Effector CD4-positive, alpha-beta T cell (primary cell): ENCODE measurements at places on chromosomes 11 and 22.
A peak's percentile ranks its signal among the peaks of the same experiment; 100 is the strongest.

DNA sequence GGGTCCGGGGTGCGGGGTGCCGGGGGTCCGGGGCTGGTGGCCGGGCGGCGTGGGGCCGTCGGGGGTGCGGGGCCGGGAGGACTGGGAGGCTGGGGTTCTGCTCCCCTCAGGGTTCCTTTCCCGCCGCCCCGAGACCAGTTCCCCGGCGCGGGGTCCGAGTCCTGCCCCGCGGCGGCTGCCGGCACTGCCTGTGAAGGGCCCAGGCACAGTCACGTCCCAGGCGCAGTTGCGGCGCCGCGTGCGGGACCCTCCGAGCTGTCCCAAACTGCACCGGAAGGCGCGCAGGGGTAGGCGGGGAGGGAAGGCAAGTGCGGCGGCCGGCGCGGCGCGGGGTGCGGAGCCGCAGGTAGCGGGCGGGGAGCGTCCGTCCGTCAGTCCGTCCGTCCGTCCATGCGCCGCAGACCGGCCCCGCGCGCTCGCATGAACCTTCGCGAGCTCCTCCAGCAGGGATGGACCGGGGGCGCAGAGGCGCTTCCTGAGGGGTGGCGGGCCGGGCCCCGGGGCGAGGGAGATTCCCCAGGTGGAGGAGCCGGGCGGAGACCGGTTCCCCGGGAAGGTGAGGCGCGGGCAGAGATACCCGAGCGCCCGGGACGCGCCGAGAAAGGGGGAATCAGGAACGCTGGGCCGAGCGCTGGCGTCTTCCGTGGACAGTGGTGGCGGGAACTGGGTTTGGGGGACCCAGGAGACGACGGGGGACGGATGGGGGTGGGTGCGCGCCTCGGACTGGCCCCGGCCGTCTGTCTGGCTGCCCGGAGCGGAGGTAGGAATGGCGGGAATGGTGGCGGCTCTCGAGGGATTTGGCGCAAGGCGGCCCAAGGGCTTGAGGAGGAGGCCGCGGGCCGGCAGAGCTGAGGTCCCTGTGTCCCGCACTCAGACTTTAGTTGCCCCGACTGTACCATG lies 3.1 kb upstream of the ADORA2A start:
- DNase-seq: peak; percentile 20

- peak; percentile 55 for DNase-seq
Observed at GRCh38 chr22:38214302-38215056, 12.7 kb downstream of the MAFF start.

DNA sequence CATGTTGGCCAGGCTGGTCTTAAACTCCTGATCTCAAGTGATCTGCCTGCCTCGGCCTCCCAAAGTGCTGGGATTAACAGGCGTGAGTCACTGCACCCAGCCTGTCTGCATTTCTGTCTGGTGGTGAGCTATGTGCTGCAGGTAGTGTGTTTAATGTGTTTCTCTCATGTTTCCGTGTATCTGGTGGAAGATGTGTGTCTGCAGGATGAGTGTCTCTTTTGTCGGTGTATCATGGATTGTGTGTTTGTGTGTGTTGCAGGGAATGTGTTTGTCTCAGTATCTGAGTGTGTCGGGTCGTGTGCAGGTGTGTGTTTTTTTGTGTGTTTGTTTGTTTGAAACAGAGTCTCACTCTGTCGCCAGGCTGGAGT lies 16.1 kb downstream of the SCARF2 start:
- DNase-seq: no peak

DNA sequence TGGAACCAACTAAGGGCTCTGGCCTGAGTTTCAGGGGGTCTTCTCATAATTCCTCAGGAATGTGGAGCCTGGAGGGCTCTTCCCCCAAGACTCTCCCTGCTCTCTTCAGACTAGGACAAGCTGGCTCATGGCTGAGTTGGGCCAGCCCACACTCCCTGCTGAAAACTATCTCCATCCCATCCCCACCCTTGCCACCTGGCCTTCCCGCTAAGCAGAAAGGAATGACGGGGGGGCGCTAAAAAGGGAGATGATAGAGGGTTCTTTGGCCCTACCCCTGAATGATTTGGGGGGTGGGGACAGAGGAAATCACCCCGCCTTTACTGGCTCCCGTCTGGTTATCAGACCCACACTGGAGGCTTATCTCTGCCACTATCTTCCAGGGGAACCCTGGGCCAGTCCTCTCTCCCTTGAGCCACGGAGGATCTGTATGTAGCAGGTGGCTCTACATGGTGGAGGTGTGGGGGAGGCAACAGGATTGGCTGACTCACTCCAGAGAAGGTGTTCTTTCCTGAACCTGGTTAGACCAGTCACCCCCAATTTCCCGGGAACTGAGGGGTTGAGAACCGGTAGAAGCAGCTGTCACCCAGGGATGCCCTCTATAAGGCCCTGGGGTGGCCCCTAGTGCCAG lies 5.7 kb downstream of the SMTN start:
- DNase-seq: no peak

- DNase-seq: no peak
Observed at GRCh38 chr11:64684357-64684756, 38.6 kb downstream of the NRXN2 start.

- DNase-seq: no peak
Observed at GRCh38 chr11:79100093-79100910, 340.5 kb downstream of the TENM4 start.

- no peak for DNase-seq
Observed at GRCh38 chr11:134730101-134730500, 318.1 kb upstream of the B3GAT1 start.

GRCh38 chr11:100229086-100229485 lies 458.0 kb upstream of the ARHGAP42 start:
- DNase-seq: no peak

DNA sequence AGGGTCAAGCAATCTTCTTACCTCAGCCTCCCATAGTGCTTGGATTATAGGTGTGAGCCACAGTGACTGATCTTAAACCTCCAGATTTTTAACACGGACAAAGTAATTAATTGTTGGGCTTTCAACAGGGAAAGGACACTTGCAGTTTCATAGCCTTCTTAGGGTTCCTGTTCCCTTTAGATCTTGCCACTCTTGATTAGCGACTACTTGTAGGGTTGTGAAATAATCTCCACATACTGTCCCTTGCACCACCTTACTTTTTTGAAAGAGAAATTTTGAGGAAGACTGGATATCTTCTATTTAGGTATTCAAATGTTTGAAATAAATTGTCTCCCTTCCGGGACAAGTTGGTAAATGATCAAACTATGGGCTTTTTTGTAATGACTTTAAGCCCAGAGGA lies 7.6 kb downstream of the MS4A4E start:
- DNase-seq: no peak

- peak; percentile 71 for DNase-seq
Observed at GRCh38 chr11:78202733-78203167, 14.0 kb downstream of the USP35 start.

DNA sequence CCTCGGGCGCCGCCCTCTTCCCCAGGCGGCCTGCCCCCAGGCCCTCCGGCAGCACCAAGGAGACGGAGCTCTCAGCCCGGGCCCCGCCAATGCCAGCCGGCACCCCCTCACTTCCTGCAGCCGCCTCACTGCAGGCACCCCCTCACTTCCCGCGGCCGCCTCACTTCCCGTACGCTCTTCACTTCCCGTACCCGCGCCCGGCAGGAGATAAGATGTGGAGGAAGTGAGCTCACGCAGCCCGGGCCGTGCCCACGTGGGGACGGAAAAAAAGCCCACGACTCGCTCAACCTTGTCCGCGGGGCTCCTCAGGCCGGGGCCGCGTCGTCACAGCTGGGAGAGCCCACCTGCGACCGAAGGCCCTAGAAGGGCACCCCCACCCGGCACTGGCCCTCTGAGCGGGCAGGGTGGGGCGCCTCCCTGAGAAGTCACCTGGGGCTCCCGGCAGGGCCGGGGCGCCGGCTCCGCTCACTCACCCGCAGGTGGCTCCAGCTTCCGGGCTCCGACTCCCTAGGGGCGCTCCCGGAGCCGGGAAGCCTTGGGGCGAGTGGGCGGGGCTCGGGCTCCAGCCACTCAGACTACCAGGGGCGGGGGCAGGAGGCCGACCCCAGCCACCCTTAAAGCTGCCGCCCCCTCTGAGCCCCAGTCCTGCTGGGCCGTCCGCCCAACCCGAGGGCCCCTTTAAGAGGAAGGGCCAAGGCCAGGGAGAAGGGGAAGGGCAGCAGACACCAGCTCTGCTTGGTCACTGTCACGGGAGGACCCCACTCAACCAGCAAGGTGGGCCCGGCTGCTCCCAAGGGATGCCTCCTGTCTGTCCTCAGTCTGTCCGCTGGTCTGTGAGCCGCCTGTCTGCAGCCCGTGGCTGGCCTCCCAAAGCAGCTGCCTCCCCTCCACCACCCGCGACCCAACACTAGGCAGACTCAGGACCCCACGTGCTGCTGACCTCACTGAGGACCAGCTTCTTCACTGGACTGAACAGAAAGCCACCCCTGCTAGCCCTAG lies 31.4 kb downstream of the PISD start:
- DNase-seq: peak; percentile 84

DNA sequence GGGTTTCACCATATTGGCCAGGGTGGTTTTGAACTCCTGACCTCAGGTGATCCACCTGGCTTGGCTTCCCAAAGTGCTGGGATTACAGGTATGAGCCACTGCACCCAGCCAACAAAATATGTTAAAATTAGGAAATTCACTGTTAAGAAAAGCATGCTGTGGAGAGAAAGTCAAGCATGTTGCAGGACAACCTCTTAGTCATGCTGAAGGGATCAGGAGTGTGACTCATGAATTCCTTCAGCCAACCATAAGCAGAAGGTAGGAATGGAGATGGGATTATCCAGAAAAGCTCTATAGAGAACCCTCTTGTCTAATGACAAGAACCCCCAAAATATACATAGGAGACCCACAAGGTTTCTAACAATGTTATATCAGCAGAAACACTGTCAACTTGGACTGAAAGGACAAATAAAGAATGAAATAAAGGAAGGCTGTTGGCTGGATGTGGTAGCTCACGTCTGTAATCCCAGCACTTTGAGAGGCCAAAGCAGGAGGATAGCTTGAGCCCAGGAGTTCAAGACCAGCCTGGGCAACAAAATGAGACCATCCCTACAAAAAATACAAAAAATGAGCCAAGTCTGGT lies 16.0 kb downstream of the MRTFA start:
- no peak for DNase-seq

GRCh38 chr22:22881116-22882000 lies 6.3 kb upstream of the IGLL5 start:
- no peak for DNase-seq

DNA sequence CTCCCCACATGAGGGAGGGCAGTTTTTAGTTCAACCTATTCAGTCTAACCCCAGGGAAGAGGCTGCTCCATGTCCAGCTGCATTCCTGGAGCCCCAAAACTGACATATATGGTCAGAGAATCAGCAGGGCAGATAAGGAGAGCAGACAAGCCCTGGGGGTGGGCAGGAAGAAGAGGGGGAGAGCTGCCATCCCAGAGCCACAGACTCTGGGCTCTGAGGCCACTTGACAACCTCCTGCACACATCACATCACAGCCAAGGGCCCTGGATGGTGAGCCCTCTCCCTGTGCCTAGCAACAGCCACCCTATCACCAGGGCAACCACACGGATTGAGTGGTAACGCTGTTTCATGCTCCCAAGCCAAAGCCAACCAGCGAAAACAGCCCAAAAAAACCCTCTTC lies 3.1 kb downstream of the ARHGAP1 start:
- no peak for DNase-seq

DNA sequence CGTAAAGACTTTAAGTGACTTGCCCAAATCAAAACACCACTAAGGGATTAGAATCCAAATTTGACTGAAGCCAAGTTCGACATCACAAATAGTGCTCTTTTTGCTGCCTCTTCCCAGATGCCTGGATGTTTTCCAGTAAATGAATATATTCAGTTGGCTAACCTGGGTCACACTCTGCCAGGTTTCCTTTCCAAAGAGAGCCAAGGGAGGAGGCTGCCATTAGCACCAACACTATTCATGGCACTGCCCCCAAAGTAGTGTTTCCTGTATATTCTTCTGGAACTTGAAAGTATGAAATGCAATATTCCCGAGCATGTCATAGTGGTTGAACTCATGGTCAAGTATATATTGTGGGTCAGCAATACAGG lies 219.3 kb upstream of the UBASH3B start:
- DNase-seq: no peak

GRCh38 chr11:28488336-28488735 lies 380.1 kb downstream of the METTL15 start:
- DNase-seq: no peak

DNA sequence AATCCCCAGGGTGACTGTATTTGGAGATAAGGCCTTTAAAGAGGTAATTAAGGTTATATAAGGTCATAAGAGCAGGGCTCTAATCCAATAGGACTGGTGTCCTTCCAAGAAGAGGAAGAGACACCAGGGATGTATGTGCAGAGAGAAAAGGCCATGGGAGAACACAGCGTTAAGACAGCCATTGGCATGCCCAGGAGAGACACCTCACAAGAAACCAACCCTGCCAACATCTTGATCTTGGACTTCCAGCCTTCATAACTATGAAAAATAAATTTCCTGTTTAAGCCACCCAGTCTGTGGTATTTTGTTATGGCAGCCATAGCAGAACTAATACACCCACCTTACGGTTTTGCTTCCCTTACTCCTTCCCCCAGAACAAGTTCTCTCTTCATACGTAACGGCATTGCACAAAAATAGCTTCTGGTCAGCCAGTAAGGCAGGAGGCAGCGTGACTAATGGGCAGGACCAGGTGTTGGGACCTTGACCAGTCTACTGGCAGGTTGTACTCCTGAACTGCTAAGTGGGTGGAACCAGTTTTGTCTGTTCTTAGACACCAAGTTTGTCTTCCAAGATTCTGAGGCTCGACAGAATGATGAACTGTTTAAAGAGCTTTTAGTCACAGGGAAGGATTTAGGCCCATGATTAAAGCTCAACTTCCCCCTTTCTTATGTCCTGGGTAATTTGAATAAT lies 31.9 kb upstream of the UPB1 start:
- DNase-seq: no peak

- no peak for DNase-seq
Observed at GRCh38 chr11:33712436-33712835, 11.8 kb upstream of the C11orf91 start.

GRCh38 chr22:46357711-46358520 lies 22.4 kb downstream of the TRMU start:
- no peak for DNase-seq
